ENCODE measurements at places on chromosomes 11 and 22.
A peak's percentile ranks its signal among the peaks of the same experiment; 100 is the strongest.

DNA sequence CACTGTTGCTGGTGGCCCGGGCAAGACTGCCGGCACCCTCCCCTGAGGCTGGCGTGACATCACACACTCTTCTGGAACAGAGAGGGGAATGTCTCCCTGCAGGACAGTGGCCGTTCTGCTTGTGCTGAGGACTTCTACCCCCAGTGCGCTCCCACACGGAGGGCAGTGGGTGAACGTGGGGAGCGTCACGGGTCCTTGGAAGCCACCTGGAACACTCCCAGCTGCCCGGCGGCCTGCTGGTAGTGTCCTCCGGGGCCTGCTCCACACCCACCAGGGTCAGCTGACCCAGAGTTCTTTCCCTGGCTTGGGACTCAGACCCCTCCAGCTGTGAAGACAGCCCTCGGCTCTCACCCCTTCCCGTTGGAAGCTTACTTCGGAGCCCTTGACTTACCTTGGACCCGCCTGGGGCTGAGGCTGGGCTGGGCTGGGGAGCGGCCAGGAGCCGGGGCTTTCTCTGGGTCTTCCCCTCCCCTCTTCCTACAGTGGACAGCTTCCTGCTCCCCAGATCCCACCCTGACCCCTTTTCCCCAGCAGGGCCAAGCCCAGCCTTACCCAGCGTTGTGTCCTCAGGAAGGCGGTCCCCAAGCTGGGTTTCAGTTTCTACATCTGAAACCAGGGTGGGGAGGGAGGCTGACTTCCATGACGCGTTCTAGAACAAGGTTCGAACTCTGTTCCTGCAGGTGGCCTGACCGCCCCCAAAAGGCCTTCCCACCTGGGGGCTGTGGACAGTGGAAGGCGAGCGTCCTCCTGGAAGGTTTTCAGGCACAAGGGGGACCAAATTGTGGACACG, 14.8 kb upstream of the GAL start:
- no peak for DNase-seq

GRCh38 chr11:4072668-4073285, 21.8 kb upstream of the RRM1 start:
- peak; percentile 60 for DNase-seq

- DNase-seq: no peak
Observed at GRCh38 chr11:36156817-36157519, 132.3 kb downstream of the COMMD9 start.

- no peak for DNase-seq
Observed at GRCh38 chr11:9065607-9066432, 25.6 kb downstream of the SCUBE2 start.

DNA sequence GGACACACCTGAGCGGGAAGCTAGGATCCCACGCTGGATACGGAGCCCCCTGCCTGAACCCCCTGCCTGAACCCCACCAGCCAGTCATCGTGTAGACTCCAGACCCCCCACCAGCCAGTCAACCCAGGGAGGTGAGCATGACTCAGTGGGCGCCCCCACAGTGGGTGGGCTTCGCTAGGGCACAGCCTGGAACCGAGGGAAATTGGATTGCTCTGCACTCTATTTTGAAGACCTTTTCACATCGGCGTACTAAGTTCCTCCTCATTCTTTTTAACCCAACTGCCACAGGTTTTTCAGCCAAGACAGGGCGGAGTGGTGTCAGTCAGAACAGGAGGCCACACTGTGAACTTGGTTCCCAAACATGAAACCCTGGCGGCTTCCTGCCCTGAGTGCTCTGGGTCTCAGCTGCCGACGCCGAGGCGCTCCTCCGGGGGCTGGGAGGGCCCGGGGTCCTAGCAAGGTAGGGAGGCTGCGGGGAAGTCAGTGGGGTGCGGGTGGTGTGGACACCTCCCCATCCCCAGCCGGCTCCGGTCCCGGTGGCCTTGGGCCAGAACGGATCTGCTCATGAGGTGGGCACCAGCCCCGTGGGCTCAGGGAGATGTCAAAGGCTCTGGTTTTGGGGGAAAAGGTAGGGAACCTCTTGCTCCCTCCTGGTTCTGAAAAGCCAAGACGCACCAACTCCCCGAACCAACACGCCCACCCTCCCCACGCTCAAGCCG, 57.0 kb downstream of the BRD1 start:
- DNase-seq: no peak

- DNase-seq: no peak
Observed at GRCh38 chr11:132206993-132207392, 836.6 kb downstream of the NTM start.

- DNase-seq: peak; percentile 74
Observed at GRCh38 chr11:120089036-120090001, 48.6 kb downstream of the TRIM29 start.

DNA sequence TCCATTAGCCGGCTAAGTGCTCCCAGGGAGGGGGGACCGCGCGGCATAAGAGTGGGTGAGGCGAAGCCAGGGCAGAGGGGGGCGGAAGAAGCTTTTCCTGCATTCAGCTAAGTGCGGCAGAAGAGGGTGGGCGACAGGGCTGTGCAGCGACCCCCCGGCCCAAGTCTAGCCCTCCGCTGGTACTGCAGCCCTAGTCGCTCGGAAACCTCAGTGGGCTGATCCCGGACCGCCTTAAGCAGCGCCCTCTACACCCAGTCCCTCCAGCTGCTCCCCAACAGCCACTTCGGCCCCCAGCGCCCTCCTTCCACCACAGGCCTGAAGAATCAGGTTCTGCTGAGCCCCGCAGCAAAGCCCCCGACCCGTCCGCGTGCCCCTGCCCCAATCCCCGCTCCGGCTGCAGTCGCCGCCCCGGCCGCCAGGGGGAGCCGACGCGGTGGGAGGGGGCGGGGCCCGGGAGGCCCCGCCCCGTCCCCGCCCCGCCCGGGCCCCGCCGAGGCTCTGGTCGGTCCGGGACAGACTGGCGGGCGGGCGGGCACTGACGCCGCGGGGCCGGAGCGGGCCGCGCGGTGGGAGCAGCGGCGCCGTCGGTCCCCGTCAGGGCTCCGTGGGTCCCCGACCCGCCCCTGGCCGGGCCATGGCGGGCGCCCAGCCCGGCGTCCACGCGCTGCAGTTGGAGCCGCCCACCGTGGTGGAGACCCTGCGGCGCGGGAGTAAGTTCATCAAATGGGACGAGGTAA, at the start of gene PLCB3:
Gene PLCB3 (plus strand): TSS at position 515 of the 737 bp plus-strand sequence. CDS start 120 bp downstream, at position 635.
- DNase-seq: no peak

GRCh38 chr22:37849089-37849751, at the start of gene EIF3L:
Gene EIF3L (plus strand): TSS chr22:37849419. CDS start chr22:37849450, 31 bp downstream.
- DNase-seq: peak; percentile 58

DNA sequence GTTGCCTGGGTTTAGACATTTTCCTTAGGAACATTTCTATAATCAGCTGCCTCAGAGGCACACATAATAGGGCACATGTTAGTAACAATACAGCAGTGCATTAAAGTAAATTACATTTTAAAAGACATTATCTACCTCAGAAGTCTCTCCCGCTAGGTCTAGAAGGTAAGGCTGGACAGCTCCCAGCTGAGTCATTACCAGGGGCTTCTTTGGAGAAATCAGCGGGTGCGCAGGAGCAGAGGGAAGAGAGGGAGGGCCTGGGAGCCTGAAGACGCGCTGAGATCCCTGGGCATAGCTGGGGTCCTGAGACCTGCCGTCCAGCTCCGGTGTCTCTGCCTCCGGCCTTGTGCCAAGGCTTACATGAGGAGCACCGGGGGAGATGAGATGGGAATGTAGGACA, 67.7 kb downstream of the TMPRSS5 start:
- no peak for DNase-seq

DNA sequence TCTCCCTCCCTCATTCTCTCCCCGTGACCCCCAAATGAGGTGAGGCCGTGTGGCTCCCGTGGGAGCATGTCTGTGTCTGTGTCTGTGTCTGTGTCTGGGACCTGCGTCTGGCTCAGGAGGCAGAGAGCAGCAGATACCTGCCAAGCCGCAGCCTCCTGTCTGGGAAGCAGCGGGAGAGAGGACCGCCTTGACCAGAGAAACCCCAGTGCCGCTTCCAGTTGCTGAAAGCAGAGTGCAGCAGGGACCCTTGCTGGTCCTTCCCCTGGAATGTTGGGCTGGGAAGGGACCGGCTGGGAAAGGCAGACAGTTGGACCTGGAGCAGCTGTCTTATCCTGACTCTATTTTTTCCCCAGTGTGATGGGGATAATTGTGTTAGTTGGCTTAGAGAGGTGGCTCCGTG, 525 bp downstream of the CSDC2 start:
- DNase-seq: no peak

- DNase-seq: no peak
Observed at GRCh38 chr22:36986242-36986821, 32.9 kb downstream of the TST start.

DNA sequence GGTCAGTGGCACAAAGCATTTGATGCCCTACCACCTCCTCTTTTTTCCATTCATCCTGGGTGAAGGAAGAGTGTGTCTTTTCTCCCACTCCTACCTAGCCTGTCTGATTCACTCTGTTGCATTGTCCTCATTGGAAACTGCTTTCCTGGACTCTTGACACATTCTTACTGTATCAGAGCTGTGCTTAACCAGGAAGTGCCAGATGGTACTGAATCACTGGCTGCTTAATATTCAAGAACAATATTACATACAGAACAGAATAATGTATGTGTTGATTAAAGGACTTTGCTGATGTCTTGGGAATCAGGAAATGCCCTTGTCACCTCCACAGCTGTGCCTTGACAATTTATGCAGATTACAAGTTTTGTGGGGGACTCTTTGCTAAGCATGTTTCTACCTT, 44.4 kb downstream of the SVIP start:
- no peak for DNase-seq

- DNase-seq: no peak
Observed at GRCh38 chr22:50218153-50218995, 17.6 kb downstream of the SELENOO start.

- DNase-seq: no peak
Observed at GRCh38 chr11:21411104-21411503, 741.7 kb downstream of the NELL1 start.

DNA sequence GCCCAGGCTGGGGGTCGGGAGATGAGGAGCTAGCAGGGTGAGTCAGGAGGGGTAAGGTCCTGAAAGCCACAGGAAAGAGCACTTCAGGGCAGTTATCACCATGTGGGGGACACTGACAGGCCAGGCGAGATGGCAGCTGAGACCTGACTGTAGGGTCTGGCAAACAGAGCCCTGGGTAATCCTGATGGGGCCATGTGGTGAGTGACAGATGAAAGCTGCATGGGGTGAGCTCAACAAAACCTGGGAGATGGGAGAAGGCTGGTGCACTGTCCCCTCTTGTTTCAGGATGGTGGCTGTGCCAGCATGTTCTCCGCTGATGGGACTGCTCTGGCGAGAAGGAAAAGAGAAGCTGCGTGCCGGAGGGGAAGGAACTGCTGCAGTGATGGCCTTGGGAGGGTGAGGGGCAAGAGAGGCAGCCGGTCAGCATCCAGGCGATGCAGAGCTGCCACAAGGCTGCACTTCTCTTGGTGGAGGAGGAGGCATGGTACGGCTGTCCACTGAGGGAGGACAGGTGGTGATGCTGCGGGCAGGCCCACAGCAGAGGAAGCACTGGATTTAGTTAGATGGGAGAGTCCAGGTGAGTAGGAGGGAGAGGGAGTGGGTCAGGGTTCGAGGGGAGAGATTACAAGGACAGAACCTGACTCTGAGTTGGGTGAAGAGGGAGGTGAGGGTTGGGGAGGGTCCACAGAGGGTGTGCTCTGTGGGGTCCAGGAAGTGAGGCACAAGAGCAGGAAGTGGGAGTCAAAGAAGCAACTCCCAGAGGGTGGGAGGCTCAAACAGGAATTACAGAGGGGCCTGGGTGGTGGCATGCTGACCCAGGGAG, 3.8 kb downstream of the TOP3B start:
- no peak for DNase-seq

GRCh38 chr11:64791781-64792291, 11.2 kb downstream of the MAP4K2 start:
- DNase-seq: no peak

DNA sequence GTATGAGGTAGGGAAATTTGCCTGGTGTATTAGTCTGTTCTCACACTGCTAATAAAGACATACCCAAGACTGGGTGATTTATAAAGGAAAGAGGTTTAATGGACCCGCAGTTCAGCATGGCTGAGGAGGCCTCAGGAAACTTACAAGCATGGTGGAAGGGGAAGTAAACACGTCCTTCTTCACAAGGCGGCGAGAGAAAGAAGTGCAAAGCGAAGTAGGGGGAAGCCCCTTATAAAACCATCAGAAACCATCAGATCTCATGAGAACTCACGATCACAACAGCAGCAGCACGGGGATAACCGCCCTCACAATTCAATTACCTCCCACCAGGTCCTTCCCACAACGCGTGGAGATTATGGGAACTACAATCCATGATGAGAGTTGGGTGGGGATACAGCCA, 12.0 kb upstream of the RFPL2 start:
- DNase-seq: no peak

- no peak for DNase-seq
Observed at GRCh38 chr22:47020166-47020565, 257.7 kb downstream of the TBC1D22A start.

All from cerebellar nuclear complex (tissue), 1 donor.